CD4-positive, alpha-beta T cell treated with Interleukin-4 for 4 hours (primary cell): ENCODE measurements at places on chromosomes 12 and 14.

GRCh38 chr14:74848768-74849167 is 27.2 kb downstream of the PROX2 start:
- DNase-seq: no peak

DNA sequence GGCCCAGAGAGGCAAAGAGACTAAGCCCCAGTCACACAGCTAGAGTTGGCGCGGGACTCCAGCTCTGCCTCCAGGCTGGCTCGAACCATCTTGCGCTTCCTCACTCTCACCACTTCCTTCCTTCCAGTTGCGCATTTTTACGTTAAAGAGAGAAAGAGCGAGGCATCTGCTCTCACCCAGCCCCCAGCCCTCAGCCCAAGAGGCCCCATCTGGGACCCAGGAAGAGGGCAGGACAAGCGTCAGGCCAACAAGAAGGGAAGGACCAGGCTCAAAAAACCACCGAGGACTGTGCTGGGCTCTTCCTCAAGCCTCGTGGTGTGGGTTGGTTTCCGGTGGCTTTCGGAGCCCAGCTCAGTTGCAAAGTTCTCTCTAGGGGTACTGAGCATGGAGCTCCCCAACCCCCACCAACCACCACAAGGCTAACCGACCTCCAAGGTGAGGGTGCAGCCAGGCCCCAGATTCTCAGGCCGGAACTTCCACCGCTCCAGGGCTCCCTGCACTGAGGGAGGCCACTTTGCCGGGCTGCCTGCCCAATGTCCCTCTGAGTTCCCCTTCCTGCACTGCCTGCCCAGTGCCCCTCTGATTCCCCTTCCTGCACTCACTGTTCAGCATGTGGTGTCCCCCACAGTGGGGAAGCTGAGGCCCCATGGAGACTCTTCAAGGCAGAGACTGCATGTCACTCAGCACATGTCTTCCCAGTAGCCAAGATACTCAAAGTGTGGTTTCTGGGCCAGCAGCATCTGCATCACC is 35.9 kb downstream of the TESC start:
- peak; percentile 32 for DNase-seq

- DNase-seq: no peak
These were observed 222.7 kb upstream of the SOX5 start for GRCh38 chr12:24172031-24172772.

DNA sequence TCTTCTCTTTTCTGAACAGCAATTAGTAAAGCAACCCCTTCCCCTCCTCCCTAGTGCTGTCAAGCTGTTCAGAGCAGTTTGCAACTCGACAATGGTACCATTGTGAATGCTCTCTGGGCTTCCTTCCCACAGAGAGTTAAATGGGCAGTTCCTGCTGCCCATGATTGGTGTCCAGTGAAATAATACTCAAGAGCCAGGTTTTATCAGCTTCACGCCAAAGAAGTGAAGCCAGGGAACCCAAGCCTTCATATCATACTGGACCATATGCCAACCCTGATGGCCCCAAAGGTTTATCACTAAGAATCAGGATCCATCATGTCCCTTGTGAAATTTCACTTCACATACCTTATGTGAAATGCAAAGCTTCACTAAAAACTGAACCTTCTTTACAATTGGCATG is 24.7 kb downstream of the INSM2 start:
- no peak for DNase-seq

DNA sequence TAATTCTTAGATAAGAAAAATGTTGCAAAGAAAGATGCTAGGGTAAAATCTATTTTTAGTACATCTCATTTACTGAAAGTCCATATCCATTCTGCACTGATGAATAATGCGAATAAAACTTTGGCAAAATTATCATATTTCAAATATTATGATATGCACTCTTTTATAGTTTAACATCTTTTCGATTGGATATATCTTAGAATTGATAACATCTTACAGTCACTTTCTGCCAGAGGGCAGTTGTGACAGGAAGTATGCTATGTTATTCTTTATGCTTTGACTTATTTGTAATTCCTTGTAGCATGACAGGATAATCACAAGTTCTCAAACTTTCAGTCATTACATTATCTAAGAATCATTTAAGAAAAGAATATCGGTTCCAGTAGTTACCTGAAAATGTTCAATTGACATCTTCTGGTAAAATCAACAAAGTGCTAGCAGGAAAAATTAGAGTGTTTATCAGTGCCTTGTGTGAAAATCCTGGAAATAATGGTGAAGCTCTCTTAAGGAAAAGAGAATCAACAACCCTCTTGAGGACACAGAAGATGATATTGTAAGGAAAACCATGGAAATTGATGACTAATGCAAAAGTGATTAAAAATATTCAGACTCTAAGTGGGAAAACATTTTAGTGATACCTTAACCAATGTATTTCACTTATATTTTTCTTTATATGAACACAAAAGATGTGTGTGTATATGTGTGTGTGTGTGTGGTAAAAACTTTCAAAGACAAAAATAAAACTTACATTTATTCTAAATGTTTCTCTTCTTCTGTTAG is 95.5 kb downstream of the SLC6A15 start:
- no peak for DNase-seq
